ENCODE measurements at places on chromosomes 4 and X.
A peak's percentile ranks its signal among the peaks of the same experiment; 100 is the strongest.

DNA sequence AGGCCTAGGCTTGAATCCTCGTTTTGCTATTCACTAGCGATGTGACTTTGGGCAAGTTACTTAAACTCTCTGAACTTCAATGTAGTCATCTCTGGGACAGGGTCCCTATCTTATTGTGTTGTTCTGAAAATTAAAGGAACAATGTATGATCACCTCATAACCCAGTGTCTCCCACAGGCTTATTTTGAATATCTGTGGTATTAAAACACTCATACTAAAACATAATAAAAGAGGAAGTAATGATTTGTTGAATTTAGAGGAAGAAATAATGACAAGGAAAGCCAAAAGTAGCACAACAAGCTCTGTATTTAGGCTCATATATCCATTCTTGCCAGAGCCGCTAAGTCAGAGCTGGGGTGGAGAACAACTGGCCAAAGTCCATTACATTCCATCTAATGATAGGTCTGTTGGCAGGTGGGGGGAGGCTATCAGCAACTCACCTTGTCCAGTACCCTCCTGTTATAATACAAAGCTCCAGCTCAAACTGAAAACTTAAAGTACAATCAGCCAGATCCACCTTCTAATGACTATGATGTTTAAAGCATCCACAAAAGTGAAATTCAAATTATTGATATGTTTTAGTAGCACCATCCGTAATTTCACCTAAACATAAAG, 64.5 kb upstream of the LSM6 start:
- DNase-seq, result no peak

GRCh38 chr4:24515698-24516097, 68.7 kb downstream of the DHX15 start:
- DNase-seq, result no peak

DNA sequence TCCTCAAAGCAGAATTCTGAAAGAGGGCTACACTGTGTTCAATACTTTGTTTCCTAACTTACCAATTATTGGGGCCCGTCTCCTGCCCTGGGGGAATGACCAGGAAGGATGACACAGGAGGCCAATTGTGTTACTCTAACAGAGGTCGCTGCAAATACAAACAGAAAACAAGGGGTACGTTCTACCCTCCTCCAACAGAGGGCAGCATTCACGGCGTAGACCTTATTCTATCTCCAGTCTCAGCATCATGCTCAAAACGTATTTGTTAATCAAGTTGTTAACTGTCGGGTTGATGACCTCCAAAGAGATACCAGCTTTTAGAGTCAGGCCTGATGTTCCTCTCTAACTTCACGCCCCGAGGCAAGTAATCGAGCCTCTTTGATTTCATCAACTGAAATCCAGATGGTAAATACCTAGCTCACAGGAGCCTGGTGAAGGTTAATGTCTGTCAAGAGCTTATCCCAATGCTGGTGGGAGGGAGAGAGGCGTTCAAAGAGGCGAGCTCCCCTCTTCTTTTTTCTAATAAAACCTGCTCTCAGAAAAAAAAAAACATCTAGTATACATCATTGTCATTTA, 181.0 kb upstream of the KCNIP4 start:
- no peak for DNase-seq

- DNase-seq, result no peak
These were observed 11.0 kb upstream of the CWH43 start for GRCh38 chr4:48974979-48975640.

DNA sequence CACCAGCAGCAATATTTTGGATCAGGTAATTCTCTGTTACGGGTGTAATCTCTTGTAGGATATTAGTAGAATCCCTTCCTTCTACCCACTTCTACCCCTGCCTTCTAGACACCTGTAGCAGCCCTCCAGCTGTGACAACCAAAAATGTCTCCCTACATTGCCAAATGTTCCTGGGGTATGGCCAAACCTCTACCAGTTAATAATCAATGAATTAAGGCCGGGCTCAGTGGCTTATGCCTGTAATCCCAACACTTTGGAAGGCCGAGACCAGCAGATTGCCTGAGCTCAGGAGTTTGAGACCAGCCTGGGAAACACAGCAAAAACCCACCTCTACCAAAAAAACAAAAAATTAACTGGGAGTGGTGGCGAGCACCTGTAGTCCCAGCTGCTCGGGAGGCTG, 9.9 kb downstream of the MAML3 start:
- no peak for DNase-seq

DNA sequence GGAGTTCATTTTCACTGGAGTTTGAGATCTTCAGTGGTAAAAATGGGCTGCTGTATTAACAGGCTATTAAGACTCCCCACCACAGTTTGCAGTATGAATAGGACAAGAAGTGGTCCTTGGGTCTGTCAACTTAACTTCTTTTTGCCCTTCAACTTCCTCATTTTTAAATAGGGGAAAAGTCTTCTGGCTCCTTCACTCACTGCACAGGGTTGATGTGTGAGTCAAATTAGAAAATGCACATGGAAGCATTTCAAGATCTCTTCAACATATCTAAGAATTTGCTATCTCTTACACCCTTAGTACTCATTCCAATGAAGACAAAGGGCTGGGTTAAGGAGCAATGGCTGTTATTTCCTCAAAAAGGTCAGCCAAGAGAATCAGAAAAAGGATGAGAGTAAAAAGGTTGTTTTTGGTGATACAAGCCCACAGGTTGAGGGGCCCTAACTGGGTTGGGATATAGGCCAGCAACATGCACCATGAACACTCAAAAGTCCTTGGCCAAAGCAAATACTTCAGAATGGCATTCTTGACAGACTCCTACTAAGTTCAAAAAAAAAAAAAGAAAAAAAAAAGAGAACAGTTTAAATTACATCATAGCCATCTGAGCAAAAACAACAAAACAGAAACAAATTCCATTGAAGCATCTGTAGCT, 13.4 kb downstream of the PDE5A start:
- no peak for DNase-seq

DNA sequence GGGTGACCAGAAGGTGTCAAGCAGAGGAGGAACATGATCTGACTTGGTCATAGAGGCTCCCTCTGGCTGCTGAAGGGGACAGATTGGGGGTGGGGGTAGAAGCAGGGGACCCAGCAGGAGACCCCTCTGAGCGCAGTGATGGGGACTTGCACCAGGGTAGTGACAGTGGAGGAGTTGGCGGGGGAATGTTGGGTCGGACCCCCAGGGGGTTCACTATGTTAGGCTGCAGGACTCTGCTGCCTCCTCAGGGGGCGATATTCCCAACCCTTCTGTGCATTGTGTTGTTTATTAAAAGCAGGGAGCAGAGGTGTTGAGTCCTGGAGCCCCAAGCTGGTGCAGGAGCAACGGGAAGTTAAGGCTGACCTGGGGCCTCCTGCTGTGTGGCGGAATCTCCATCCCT, 8.8 kb downstream of the WDR13 start:
- no peak for DNase-seq

- DNase-seq, result no peak
These were observed 315.4 kb downstream of the PPP3CA start for GRCh38 chr4:101031971-101032370.

GRCh38 chr4:721261-722168, 15.9 kb downstream of the PCGF3 start:
- DNase-seq, result no peak

DNA sequence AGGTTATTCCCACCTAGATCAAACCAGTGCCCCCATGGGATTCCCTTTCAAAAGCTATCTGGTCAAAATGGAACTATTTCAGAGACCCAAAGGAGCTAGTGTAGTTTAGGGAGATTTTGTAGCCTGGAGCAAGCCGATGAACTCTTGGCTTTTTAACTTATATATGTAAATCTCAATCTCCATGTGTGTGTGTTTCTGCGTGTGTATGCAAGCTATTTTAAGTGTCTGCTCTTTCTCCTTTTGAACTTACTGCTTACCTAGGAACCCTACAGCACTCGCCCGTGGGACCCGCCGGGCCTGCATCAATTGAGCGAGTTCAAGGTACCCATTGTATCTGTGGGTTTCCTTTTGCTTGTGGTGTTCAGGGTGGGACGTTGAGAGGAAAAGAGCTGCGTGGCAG, 10.4 kb downstream of the CSTF2 start:
- no peak for DNase-seq

GRCh38 chr4:1234309-1234695, 14.6 kb downstream of the CTBP1 start:
- no peak for DNase-seq

- peak; percentile 61 for DNase-seq
These were observed 10.3 kb upstream of the AKAP17A start for GRCh38 chrX:1581132-1581531.

GRCh38 chr4:78880874-78881492, 58.3 kb downstream of the PAQR3 start:
- DNase-seq, result no peak

DNA sequence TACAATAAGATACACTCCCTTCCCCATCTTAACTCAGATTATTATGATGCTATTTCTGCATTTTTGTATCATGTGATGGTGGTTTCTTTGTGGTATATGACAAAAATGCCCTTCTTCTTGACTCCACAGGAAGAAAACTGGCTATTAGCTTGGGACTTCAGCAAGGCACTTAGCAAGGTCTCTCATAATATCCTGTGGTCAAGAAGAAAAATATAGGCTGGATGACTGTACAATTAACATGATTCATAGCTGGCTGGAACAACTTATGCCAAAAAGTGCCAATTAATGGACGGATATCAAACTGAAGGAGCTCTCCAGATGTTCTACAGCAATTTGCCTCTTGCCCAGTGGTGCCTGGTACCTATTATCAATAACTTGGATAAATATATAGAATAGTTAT, 2.3 kb upstream of the MID1IP1 start:
- no peak for DNase-seq

DNA sequence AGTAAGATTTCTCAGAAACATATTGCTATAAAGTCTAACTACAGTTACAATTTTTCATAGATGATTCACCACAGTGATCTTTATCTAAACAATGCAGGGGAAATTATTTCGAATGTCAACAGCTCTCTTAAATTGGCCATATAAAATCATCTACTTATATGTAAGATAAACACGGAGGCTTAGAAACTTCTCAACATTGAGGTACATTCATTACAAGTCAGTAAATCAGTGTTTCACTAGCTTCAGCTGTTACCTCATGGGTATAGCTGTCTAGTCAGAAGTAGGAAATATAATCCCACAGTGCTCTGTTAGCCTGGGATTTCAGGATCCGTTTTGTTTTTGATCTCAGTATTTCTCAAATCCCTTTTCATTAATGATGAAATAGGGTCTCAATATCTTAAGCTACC, 43.2 kb downstream of the PCDH7 start:
- no peak for DNase-seq

- no peak for DNase-seq
These were observed 10.4 kb downstream of the AFP start for GRCh38 chr4:73446336-73446938.

GRCh38 chr4:155787113-155787710, 28.4 kb downstream of the GUCY1B1 start:
- no peak for DNase-seq

DNA sequence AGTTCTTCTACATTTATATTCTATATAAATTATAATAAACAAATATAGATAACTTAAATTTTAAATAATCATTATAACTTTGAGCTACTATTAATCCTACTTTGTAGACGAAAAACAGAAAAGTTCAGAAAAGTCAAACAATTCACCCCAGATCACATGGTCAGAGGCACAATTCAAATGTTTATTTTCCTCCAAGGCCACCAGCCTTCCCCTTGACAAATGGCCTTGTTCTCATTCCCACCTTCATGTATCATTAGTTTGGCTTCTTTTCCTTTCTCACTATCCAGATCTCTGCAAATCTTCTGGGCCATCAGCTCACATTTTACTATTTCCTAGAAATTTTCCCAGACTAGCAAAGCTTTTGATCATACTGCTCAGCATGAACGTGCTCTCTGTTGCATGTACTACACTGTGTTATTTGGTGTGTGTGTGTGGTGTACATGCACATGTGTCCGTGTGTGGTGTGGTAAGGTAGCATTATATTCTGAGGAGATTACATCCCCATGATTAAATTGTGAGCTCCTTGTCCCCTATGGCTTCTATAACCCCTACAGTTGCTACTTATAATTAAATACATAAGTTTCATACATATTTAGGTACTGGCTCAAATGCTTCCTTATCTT, 61.5 kb downstream of the ADGRA3 start:
- DNase-seq, result no peak

GRCh38 chrX:545452-545885, 85.1 kb upstream of the SHOX start:
- DNase-seq, result no peak

DNA sequence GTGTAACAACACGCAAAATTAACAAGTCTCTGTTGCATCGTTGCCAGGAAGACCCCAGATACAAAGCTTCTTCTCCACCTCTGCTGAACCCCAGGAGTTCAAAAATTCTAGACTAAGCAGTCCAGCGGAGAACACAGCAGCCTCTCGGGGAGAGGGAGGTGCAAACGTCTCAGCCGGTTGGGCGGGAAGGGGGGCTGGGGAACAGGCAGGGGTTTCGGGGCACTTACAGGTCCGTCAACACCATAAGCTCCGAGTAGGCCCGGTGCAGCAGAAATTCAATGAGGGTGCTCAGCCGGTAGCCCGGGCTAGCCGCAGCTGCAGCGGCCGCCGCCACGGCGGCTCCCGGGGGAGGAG, 394 bp downstream of the MED14 start:
- DNase-seq, result no peak

- DNase-seq, result no peak
These were observed 33.0 kb upstream of the HMX1 start for GRCh38 chr4:8904666-8905065.

GRCh38 chr4:79048878-79049277, 109.6 kb upstream of the PAQR3 start:
- DNase-seq, result no peak

DNA sequence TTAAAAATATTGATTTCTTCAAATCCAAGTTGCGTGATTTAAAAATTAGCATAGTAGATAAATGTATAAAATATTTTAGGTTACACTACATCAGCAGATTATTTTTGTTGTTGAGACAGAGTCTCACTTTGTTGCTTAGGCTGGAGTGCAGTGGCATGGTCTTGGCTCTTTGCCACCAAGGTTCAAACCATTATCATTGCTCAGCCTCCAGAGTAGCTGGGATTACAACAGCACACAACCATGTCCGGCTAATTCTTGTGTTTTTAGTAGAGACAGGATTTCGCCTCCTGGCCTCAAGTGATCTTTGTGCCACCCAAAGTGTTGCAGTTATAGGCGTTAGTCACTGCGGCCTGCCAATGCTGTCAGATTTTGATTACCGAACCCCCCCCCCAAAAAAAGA, 1390.5 kb upstream of the TENM3 start:
- DNase-seq, result no peak

DNA sequence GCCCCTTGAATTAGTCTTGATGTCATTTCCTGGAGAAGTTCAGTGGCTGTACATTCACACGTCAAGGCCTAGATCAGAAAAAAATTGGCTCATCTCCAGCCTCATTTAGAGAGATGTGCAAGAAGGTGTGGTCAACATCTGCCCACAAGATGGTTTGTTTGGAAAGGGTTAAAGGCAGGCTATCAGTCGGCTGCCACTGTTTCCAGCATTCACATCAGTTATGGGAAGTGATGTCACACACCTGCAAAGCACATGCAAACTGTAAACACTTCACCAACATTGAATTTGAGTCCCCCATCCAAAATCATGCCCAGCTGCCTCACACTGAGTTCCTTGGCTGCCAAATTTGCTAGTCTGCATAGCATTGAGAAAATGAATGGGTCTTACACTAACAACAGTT, 498.3 kb upstream of the INTU start:
- no peak for DNase-seq
